ENCODE measurements at places on chromosomes 11 and 22. TPM values are rescaled to one million over a fixed set of nuclear protein-coding genes. Genes with fewer than 3 reads are reported as not detected.

DNA sequence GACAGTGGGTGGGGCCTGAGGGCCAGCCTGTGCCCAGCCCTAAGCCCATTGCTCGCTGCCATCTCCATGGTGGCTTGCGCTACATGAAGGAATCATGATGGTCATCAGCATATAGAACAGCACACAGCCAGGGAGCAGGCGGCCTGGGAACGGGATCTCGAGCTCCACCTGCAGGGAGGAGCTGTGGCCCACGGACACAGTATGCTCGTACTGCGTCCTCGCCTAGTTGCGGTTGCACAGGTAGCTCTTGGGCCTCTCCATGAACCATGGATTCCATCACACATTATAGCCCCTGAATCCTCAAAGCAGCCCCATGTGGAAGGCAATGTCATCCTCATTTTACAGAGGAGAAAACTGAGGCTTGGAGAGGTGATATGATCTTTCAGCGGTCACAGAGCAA lies 15.1 kb downstream of the SEC14L4 start:
- H3K4me1 ChIP-seq = no peaks in the 10 kb centered on the region
- H3K4me3 ChIP-seq = no peak overlapping the region
- no peaks in the 10 kb centered on the region for H3K27me3 ChIP-seq
- no peak overlapping the region for H3K27ac ChIP-seq

DNA sequence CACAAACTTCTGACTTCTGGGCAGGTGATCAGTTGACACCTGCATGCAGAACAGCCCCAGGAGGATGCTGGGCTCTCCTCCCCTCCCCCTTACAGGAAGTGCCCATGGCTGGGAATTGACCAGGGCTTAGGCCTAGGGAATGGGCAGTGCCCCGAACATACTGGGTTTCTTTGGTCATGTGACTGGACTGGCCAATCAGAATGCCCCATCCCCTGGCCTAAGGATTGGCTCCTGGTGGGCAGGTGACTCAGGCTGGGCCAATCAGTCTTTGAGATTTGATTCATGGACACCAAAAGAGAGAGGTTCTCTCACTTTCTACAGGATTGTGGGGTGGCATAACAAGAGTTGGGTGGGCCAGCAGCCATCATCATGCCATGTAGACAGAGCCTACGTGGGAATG lies 37.1 kb downstream of the MCM5 start:
- H3K4me3 ChIP-seq = no peak overlapping the region
- no peak for DNase-seq
- no peak overlapping the region for H3K27ac ChIP-seq
- H3K4me1 ChIP-seq = no peaks in the 10 kb centered on the region
- peaks cover 25% of the 10 kb centered on the region for H3K36me3 ChIP-seq
- H3K27me3 ChIP-seq = no peaks in the 10 kb centered on the region

DNA sequence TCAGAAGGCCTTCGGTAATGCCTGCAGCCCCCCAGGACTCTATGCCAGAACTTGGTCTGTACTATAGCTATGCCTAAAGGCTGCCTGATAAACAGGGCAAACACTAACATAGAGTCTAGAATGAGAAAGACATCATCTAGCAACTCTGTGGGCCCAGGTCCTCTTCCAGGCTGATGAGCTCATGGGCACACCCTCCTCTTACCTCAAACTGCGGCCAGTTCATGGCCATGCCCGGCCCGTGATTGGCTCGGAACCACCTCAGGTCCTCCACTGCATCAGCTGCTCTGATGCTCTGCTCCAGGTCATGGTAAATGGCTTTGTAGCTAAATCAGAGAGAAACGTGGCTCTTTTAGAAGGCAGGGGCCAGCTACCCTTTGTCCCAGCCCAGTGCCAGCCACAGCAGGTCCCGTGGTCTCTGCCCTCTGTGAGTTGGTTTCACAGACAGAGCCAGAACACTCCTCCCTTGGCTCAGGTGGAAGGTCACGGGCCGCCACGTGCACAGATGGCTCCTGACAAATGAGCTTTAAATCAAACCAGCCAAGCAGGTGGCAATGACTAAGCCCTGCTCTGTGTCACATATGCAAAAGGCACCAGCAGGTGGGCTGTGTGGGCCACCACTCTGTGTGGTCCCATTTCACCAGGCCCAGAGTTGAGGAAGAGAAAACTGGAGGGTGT lies 25.0 kb upstream of the ARFGAP3 start:
- H3K4me3 ChIP-seq = no peak overlapping the region
- no peaks in the 10 kb centered on the region for H3K4me1 ChIP-seq
- no peak for DNase-seq
- H3K27ac ChIP-seq = no peak overlapping the region

GRCh38 chr22:45883811-45884170 lies 93.2 kb downstream of the WNT7B start:
- H3K4me3 ChIP-seq = no peak overlapping the region
- peaks cover 54% of the 10 kb centered on the region for H3K4me1 ChIP-seq
- no peaks in the 10 kb centered on the region for H3K36me3 ChIP-seq
- DNase-seq = no peak
- H3K27me3 ChIP-seq = no peaks in the 10 kb centered on the region

DNA sequence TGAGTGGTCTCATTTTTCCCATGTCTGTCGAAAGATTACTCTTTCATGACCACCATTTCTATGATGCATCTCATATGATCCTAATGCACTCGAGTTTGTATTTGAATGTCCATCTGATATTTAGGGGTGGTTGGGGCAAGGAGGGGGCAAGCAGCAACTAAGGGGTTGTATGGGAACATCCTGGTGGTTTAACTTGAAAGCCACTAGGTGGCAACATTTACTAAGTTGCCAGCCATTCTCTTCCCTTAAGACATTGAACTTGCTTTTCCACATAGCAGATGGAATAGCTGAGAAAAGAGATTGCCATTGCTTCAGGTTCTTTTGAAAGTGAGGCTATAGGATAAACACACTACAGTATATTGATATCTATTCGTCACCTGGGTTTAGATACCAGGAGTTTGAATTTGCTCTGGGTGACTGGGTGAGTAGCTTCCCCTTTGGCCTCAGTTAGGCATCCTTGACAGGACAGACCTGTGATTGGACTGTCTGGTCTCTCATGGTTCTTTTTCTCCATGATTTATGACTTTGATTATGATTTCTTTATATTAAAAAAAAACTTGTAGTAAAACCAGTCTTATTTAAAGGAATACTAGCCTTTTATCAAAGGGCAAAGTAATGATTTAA lies 32.4 kb downstream of the NF2 start:
- DNase-seq = no peak
- no peak overlapping the region for H3K27ac ChIP-seq
- no peak overlapping the region for H3K4me3 ChIP-seq
- H3K4me1 ChIP-seq = peaks cover 25% of the 10 kb centered on the region

DNA sequence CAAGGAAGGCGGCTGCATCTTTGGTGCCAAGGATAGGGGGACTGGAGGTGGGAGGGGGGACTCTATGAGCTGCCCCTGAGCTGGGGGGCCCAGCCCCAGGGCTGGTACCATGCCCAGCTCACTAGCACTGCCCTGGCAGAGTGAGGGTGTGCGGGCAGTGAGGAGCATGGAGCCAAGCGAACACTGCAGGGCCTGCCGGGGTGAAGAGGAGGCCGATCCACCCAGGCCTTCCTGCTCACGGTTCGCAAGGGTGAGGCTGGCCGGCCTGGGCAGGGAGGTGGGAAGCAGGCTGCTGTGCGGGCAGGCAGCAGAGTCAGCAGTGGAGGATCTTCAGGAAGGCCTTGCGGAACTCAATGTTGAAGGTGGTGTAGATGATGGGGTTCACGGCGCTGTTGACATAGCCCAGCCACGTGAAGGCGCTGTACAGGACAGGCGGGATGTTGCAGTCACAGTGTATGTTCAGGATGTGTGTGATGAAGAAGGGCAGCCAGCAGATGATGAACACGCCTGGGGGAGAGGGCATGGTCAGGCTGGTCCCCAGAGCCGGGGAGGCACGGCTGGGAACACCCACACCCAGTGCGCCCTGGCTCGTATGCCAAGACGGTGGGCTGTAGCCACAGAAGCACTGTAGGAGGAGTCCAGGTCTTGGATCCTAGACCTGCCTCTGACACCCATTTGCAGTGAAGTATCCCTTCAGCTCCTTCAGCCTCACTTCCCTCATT lies 23.0 kb downstream of the ANKK1 start:
- H3K27me3 ChIP-seq = no peaks in the 10 kb centered on the region
- DNase-seq = no peak
- no peak overlapping the region for H3K4me3 ChIP-seq
- H3K27ac ChIP-seq = no peak overlapping the region
- no peaks in the 10 kb centered on the region for H3K4me1 ChIP-seq
- H3K36me3 ChIP-seq = no peaks in the 10 kb centered on the region

- DNase-seq = no peak
- H3K4me1 ChIP-seq = no peaks in the 10 kb centered on the region
- no peaks in the 10 kb centered on the region for H3K36me3 ChIP-seq
- no peak overlapping the region for H3K4me3 ChIP-seq
Measured at GRCh38 chr11:106523921-106524320, 446.5 kb downstream of the AASDHPPT start.

- DNase-seq = no peak
- H3K27ac ChIP-seq = peak overlapping the region; percentile 74
- peak overlapping the region; percentile 49 for H3K4me3 ChIP-seq
- H3K27me3 ChIP-seq = peaks cover 72% of the 10 kb centered on the region
- H3K4me1 ChIP-seq = peaks cover 21% of the 10 kb centered on the region
Measured at GRCh38 chr11:43941257-43941994, 1.0 kb upstream of the C11orf96 start.

GRCh38 chr11:94705419-94705818 lies 62.7 kb upstream of the AMOTL1 start:
- no peaks in the 10 kb centered on the region for H3K36me3 ChIP-seq
- H3K4me1 ChIP-seq = peaks cover 10% of the 10 kb centered on the region
- no peak for DNase-seq
- H3K27ac ChIP-seq = peak overlapping the region; percentile 64
- H3K4me3 ChIP-seq = no peak overlapping the region

DNA sequence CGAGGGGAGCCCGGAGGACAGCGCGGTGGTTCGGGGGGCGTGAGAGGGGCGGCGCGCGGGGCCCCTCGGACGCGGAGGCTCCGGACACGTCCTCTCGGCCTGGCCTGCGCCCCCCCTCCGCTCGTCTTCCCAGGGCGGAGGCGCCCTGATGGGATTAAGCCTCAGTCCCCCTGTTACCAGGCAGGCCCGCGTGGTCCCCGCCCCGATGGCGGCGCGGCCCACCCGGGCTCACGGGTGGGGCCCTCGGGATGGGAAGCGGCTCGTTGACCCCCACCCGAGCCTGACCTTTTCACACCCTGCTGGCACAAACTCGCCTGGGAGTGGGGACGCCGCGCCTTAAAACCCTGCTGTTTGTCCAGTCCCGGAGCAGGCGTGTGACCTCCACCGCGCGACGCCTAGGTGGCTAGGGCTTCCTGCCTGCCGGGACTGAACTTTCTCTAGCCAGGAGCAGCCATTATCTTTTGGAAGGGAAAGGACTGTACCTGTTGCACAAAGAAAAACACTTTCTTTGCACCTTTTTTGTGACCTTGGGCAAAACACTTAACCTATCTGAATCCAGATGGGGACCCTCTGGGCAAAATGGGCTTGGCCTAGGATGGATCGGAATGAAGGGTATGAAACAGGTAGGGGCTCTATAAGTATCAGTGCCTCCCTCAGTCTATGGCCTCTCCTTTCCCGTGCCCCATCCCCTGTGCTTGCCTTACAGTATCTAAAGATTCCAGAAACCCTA lies 1.0 kb downstream of the KIAA1671 start:
- no peak for DNase-seq
- H3K4me3 ChIP-seq = peak overlapping the region; percentile 89
- peaks cover 9% of the 10 kb centered on the region for H3K4me1 ChIP-seq
- H3K27me3 ChIP-seq = peaks cover 24% of the 10 kb centered on the region
- H3K36me3 ChIP-seq = no peaks in the 10 kb centered on the region
- H3K27ac ChIP-seq = peak overlapping the region; percentile 91

- no peaks in the 10 kb centered on the region for H3K27me3 ChIP-seq
- peaks cover 28% of the 10 kb centered on the region for H3K4me1 ChIP-seq
- H3K36me3 ChIP-seq = peaks cover 2% of the 10 kb centered on the region
- H3K27ac ChIP-seq = peak within 1 kb of the TSS; percentile 97
- peak within 1 kb of the TSS; percentile 79 for H3K4me3 ChIP-seq
Measured at GRCh38 chr11:93784145-93784934, at the start of gene MED17. MED17 (plus strand) TSS chr11:93784282; CDS start chr11:93784514, 232 bp downstream.

DNA sequence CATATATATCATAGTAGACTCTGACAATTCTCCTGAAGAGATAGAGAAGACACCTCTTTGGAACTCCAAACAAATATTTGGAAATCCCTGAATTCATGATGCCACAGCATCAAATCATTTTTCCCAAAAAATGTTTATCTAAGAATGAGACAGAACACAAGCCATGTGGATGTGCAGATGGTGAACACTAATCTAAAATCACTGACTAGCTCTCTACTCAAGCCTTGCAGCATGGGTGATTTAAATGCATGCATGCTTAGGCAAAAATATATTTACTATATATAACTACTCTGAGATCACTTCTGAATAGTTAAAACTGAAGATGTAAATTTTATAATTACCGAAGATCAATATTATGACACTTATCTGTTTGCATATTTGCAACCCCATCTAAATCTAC lies 289.9 kb downstream of the GUCY1A2 start:
- H3K4me3 ChIP-seq = no peak overlapping the region
- DNase-seq = no peak
- no peaks in the 10 kb centered on the region for H3K36me3 ChIP-seq
- H3K4me1 ChIP-seq = no peaks in the 10 kb centered on the region
- H3K27me3 ChIP-seq = no peaks in the 10 kb centered on the region

DNA sequence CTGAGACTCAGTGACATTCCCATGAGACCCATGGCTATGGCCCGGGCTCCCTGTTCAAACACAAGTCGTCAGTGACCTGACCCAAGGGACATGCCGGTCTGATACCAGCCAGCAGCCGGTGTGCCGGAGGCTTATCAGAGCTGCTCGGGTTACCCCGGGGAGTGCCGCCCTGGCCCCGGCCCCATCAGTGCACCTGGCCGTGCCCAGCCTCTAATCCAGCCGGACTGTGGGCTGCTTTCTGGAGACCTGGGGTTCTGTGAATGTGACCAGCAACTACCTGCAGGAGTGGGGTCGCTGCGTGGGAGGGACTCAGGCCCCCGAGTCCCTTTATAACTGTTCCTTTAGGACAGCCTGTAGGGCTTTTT lies 52.7 kb downstream of the LINC01488 start:
- H3K27me3 ChIP-seq = no peaks in the 10 kb centered on the region
- no peaks in the 10 kb centered on the region for H3K4me1 ChIP-seq
- DNase-seq = no peak
- no peak overlapping the region for H3K4me3 ChIP-seq
- no peak overlapping the region for H3K27ac ChIP-seq
- no peaks in the 10 kb centered on the region for H3K36me3 ChIP-seq

GRCh38 chr11:79110796-79111195 lies 330.0 kb downstream of the TENM4 start:
- no peaks in the 10 kb centered on the region for H3K27me3 ChIP-seq
- no peaks in the 10 kb centered on the region for H3K4me1 ChIP-seq
- DNase-seq = no peak
- H3K4me3 ChIP-seq = no peak overlapping the region

Gene MMP12
- total RNA-seq = not detected

Gene SNX32
- not detected for total RNA-seq

Gene OR51B4
- not detected for total RNA-seq

Gene KRTAP5-5
- not detected for total RNA-seq

Gene CHST1
- total RNA-seq = 1.1 TPM

Gene CCDC116
- total RNA-seq = not detected

Gene TUB
- 2.0 TPM for total RNA-seq

Gene INS
- total RNA-seq = not detected

Gene TRIM49C
- total RNA-seq = not detected

Gene TMEM45B
- 85.3 TPM for total RNA-seq

Gene SAC3D1
- total RNA-seq = 9.2 TPM

Gene OR56A1
- total RNA-seq = not detected
